BJ (cell line): ENCODE measurements at places on chromosomes 13 and 19. TPM values are rescaled to one million over a fixed set of nuclear protein-coding genes. Genes with fewer than 3 reads are reported as not detected.

Gene MEIOSIN
- polyA plus RNA-seq: not detected in 2 replicates

Gene ZNF763
- 1.6 and 2.2 TPM in 2 replicates for polyA plus RNA-seq

Gene NBEA
- polyA plus RNA-seq: 17.8 and 24.6 TPM in 2 replicates

Gene FIZ1
- polyA plus RNA-seq: 3.7 and 4.0 TPM in 2 replicates

- DNase-seq: no peak
These were observed 211.3 kb downstream of the PCCA start for GRCh38 chr13:100300243-100300642.

DNA sequence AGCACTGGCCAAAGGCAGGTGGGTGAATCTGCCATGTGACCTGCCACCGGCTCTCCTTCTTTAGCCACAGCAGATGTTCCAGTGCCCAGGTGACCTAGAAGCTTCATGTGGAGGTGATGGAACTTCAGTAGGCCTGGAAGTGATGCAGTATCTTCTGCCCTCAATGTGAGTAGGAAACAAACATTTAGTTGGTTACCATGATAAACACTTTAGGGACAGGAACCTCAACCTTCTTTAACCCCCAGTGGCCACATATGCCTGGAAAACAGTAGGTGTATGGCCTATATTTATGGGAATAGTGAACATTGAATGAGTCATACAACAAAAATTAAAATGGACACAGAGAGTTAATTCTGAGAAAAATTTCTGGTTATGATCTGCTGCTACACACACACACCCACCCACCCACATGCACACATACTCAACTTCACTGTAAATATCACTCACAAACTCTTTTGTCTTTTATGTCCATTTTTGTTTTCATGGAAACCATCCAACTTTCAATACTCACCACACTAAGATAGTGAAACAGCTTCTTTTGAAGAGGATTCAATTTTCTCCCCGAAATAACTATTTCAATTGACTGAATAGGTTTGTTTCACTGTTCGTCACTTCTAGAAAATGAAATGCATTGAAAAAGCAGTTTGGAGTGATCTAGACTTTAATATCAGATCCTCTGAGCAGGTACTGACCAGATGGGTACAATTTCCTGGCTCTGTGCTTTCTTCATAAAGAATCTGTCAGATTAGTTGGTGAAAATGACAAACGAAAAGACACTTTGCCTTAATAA is 97.3 kb downstream of the STARD13 start:
- DNase-seq: no peak

DNA sequence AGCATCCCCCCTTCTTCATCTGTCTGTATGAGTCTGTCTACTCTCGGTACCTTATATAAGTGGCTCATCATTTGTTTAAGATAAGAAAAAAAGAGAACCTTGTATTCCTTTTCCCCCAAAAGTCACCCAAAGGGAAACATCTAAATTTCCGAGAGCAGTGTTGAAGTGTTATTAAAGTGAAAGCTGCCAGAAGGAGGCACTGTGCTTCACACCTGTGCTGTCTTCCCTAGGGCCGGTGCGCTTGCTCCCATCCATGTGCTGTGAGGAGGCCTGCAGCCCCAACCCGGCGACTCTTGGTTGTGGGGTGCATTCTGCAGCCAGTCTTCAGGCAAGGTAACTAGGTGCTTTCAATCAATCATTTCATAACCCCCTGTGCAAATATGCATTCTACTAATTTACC is 97.5 kb downstream of the TNFRSF19 start:
- no peak for DNase-seq

DNA sequence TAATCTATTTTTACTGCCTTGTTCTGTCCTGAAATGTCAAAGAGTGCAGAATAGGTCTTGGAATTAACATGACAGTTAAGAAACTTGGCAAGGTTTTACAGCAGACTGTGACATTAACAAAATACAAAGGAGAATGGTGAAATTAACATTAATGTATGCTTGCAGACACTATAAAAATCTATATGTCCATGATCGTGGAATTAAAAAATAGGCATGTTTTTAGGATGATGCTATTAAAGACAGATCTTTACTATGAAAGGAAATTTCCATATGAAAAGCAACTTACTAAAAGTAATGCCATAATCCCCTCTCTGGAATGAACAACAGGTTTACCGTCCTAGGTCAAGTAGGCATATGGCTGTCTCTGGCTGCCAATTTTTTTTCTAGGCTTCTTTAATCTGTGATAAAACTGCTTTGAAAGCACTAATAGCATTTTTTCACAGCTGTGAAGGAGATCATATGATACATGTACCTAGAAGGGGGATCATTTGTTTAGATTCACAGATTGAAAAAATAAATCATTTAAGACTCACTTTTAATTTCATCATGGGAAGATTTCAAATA is 291.5 kb downstream of the ZNF536 start:
- DNase-seq: no peak

GRCh38 chr13:43744261-43745031 is 42.3 kb downstream of the ENOX1 start:
- DNase-seq: no peak

DNA sequence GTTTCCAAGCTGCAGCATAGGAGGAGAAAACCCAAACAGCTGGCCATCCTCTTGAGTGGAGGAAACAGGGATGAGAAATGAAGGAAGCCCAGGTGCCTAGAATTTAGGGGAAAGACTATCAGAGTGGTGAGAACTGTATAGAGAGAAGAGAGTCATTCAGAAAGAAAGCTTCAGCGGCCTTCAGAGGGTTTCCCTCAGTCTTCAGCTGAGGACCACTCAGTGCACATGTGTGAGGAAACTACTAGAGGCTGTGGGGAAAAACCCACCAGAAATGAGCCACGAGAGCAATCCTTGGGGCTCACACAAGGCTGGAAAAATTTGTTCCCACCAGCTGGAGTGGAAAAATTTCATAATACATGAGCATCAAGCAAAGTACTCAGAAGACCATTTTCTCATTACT is 35.2 kb upstream of the CPB2 start:
- no peak for DNase-seq
